Stimulated activated CD4-positive, alpha-beta T cell treated with anti-CD3 and anti-CD28 coated beads, Interleukin-4, amount 100 ng/mL, for 48 hours (primary cell): ENCODE measurements at places on chromosomes 11 and 22.
A peak's percentile ranks its signal among the peaks of the same experiment; 100 is the strongest.

GRCh38 chr11:10305964-10306918 is 1.4 kb downstream of the ADM start:
- DNase-seq = no peak

- no peak for DNase-seq
Observed at GRCh38 chr11:70579316-70579955, 181.1 kb downstream of the CTTN start.

GRCh38 chr11:10460611-10461275 is 5.7 kb downstream of the AMPD3 start:
- no peak for DNase-seq

DNA sequence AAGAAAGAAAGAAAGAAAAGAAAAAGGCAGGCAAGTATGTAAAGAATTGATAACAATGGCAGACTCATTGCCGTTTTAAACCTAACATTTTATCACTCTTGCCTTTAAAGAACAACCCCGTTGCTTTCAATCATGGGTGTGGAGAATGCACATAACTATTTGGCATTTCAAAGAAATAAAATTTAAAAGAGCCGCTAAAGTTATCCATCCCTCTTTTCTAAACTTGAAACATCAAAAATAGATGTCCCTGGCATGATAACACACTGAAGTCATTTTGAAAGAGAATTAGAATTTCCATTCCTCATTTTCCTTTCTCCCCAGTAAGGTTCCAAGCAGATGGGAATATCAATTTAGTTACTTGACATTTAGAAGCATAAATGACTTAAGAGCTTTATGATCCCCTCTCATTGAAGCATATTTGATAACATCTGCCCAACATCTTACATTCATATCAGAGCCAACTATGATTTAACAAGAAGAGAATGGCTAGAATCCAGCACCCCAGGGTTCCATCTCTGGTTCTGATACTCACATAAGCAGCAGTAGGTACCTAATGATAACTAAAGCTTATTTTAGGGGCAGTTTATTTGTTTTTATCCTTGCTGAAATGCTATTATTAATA is 529.6 kb upstream of the LRRC4C start:
- no peak for DNase-seq

DNA sequence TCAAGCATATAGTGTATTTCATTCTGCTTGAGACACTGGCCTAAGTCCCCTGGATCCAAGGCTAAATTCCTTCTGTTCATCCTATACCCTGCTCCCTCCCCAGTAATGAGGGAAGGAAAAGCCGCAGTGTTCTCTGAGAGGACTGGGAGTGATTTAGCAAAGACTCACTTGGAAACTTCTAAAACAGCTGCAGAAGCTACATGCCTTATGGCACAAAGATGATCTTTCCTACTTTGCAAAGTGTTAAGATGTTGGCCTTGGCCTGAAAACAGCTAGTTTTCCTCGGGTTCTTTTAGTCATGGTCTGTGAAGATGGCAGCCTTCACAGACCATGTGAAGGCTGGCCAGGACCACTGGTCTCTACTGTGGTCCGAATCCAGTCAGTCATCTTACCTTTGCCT is 65.7 kb downstream of the ABTB2 start:
- DNase-seq = no peak

DNA sequence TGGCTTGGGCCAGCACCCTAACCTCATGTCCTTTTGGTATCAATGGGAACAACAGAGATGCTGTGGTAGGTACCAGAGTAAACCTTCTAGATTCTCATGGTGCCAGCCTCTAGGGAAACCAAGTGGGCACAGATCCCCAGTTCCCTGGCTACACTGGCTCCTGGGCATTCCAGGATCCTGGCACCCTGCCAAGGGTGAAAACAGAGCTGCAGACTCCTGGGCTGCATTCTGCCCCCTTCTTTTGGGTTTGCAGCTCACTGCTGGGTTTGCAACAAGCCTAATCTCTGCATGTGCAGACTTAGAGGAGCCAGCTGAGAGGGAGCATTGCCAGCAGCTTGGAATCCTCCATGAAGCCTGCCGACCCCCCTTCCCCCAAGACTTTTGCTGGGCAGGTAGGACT is 30.6 kb downstream of the PRDM11 start:
- no peak for DNase-seq

DNA sequence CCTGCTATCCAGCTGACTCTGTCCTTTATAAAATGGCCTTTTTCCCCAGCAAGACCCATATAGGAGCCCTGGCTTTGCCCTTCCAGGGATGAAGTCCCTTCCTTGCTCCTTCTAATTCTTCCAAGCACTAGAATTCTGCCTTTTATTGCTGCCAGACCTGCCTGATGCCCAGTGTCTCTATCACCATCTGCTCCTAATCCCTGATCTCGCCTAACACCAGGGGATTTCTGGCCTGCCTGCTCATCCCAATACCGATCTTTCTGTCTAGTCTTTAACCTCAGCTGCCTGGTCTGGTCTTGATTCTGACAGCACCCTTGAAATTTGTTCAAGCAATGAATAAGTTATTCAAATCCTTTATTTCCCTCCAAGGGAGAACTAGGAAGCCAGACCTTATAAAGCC is 150.2 kb downstream of the SPON1 start:
- DNase-seq = no peak

DNA sequence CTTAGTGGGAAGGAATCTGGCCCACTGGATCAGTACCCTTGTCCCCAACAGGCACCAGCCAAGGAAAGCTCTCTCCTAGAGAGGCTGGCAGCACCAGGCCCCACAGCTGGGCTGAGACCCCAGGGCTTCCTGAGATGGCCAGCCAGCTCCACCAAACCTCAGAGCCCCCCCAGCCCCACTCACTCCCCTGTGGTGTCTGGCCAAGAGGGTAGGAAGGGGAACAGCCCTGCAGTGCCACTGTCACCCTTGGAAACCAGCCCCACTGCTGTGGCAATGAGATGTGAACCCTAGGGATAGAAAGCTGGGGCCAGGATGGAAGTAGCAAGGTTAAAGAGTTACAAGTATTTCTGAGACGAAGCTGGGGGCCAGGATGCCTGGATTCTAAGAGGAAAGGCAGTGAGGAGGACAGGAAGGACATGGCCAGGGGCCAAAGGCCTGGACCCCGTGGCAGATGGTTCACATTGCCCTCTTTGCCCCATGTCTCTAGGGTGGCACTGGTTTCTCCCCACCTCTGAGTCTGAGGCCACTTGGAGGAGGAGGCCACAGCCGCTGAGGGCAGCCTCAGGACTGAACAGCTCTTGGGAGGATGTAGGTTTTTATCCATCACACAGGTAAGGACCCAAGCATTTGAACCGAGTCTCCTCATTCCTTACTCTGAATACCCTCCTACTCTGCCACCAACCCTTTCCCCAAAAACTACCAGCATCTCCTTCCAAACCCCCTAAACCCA is 28.8 kb downstream of the NRXN2 start:
- DNase-seq = no peak

DNA sequence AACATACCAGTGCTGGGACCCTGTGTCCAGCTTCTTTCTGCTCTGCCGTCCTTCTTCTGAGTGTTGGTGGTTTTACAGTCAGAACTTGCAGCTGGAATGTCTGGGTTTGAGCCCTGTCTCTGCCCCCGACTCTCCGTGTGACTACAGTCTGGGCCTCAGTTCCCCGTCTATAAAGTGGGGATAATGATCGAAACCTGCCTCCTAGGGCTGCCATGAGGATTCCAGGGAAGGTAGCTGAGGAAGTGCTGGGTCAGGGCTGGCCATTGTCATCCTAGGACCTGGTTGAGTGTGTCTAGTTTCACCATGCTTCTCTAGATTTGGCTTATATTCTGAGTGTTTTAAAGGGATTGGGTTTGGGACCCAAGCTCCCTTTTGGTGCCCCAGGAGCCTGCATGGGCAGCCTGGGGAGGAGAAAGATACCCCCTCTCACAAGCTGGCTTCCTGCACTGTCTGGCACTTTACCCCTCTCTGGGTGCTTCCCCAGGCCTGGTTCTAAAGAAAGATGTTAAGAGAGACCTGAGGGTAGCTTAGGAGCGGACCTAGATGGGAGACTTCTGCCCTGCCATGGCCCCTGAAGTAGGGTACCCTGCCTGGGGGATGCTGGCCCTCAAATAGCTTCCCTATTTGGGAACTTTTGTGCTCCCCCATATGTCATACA is 49.9 kb downstream of the TSPAN18 start:
- DNase-seq = no peak

- no peak for DNase-seq
Observed at GRCh38 chr11:68266121-68266891, 5.5 kb downstream of the C11orf24 start.

DNA sequence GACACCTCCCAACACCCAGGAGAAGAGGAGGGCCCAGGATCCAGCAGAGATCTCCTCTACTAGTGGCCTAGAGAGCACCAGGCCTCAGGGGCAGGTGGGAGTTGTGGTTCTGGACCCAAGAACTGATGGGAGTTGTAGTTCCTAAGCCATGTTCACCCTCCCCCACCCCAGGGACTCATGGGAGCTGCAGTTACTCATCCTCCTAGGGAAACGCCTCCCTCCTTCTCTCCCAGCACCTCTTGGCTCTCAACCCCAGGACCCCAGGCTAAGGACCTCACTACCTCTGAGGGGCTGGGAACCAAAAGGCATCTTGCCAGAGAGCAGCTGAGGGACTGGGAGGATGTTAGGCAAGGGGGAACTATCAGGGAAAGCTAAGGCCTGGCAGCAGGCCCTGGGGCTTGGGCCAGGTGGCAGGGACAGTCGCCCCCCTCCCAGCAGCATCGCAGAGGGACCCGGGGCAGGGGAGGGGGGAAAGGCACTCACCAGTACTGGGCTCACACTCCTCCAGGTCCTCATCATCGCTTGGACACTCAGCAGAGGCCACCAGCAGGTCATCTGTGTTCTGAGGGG is 28.9 kb downstream of the SLC22A12 start:
- DNase-seq = no peak

GRCh38 chr11:84899740-84900139 is 727.4 kb downstream of the DLG2 start:
- DNase-seq = no peak

DNA sequence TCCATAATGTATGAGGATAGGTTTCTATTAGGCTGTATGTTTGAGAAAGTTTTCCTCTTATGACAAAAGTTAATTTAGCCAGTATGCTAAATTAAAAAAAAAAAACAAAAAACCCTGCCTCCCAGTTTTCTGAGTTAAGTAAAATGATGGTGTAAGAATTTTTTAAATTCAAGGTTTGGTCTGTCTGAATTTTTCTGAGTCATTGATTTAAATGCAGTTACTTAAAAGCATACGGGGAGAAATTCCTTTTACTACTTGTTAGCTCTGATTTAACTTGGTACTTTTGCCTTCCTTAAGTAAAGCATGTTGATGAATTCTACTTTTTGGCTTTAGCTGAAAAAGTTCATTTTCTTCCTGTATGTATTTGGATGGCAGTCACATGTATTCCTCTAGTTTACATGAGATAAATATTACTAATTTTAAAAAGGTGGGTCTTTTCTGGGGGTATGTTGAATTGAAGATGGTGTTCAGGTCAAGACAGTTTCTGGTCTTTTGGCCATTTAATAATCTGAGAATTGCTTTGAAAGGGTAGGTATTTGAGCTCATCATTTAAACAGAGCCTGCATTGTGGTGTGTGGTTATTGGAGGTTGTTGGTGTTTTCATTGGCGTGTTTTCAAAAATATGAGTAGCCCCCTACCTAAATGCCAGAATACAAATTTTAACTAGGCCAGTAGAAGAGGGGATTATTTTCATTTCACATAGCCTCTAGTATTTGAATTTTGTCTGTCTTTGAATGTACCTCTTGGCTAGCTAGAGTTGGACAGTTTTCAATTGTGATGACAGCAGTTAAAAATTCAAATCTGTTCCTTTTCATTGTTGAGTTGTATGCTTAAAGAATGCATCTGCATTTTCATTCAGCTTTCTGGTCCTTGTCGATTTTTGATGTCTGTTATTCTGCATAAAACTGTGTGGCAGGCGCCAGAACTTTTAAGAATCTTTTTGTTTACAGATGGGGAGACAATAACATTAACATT is 64.7 kb downstream of the MTMR3 start:
- no peak for DNase-seq

DNA sequence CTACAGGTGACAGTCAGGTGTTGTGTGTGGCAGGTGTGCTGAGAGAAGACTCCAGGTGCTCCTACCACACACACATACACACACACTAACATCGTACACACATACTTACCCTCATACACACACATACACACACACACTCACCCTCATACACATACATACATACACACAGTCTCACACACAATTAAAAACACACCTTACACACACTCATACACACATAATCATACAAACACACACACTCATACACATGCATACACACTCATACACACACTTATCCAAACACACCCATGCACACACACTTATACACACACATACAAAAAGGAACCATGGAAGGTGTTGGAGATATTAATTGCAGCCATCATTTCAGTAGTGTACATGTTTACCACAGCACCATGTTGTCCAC is 4.6 kb downstream of the KRTAP5-3 start:
- DNase-seq = no peak

GRCh38 chr22:37633089-37633624 is 6.3 kb upstream of the SH3BP1 start:
- DNase-seq = no peak

GRCh38 chr11:71933141-71933933 is 4.5 kb downstream of the RNF121 start:
- DNase-seq = no peak

GRCh38 chr11:3169255-3170043 is 4.3 kb upstream of the OSBPL5 start:
- DNase-seq = no peak

DNA sequence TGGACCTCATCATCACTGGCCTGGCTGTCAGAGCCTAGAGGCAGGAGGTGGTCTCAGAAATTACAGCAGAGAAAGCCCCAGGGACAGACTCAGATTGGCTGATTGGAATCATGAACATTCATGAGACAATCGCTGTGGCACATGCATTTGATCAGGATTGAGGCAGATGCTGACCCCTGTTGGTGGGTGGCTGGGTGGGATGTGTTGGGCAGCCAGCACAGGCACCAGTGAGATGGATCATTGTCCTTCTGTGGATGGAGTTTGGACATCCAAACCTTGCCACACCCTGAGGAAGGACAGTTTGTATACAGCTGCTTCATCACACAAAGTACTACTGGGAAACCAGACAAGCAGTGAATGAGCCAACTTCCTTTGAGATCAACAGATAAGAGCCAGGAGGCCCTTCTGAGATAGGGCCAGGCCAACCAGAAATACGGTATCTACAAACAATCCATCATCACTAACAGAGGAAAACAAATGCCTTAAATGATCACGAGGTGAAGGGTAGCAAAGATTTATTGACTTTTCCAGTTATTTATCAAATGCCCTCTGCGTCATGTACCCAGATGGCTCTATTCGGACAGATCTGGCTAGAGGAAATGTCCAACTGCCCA is 17.3 kb downstream of the COMMD9 start:
- no peak for DNase-seq

- no peak for DNase-seq
Observed at GRCh38 chr11:98955551-98955950, 65.2 kb upstream of the CNTN5 start.

DNA sequence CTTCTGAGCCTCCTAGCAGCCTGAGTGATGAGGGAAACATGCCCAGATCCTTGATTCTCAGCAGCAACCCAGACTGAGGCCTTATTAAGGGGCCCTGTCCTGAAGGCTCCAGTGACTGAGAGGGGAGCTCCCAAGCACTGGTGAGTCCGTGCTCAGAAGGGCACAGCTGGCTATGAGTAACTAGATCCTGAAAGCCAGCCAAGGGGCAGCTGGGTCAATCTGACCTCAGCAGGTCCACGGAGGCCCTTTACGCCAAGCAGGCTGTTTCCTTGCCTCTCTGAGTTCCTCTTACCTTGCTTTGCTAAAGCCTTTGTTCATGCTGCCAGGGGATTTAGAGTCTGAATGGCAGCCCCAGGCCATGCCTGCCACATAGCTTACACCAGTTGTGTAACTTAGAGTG is 19.3 kb upstream of the MIEF1 start:
- DNase-seq = no peak

- peak; percentile 31 for DNase-seq
Observed at GRCh38 chr11:122882857-122883645, 492 bp downstream of the JHY start.

GRCh38 chr11:7555052-7555699 is 41.4 kb downstream of the PPFIBP2 start:
- DNase-seq = no peak
